ENCODE measurements at places on chromosomes 16 and 17. TPM values are rescaled to one million over a fixed set of nuclear protein-coding genes. Genes with fewer than 3 reads are reported as not detected.

The RCVRN gene
- not detected for total RNA-seq

The UMOD gene
- total RNA-seq: not detected

The TSR1 gene
- 60.4 TPM for total RNA-seq

The NTN1 gene
- total RNA-seq: 0.65 TPM

The NPIPB9 gene
- 4.1 TPM for total RNA-seq

The ZP2 gene
- not detected for total RNA-seq

The PRR35 gene
- total RNA-seq: not detected

The DYNLL2 gene
- 8.2 TPM for total RNA-seq

The ST6GALNAC2 gene
- total RNA-seq: under 0.01 TPM

All from vein endothelial cell (primary cell).